GM10248 (cell line): ENCODE measurements at places on chromosomes 13 and 19.

DNA sequence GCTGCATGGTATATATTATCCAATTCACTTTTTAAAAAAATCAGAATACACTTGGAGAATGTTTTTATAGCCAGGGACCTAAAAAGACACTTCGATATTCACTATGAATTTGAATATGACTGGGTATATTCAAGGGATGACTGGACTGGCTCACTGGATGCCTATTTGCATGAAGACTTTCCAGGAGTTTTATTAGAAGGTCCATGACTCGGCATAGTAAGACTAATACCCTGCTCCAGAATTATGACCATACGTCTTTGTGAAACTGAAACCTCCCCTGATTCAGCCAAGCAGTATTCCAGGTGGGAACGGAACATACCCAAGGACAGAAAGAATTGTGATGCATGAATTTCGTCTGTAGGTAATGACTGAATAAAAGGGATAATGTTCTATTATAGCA, 3.9 kb upstream of the FAM216B start:
- DNase-seq: no peak

GRCh38 chr19:35134601-35135242, at the start of gene LGI4:
TSS of gene LGI4 (minus strand) at chr19:35135059. CDS start at chr19:35134680, 379 bp downstream.
- DNase-seq: no peak

GRCh38 chr13:41145136-41145908, 12.7 kb upstream of the KBTBD6 start:
- DNase-seq: no peak

- DNase-seq: no peak
Measured at GRCh38 chr13:95195146-95195545, 106.1 kb downstream of the ABCC4 start.

- no peak for DNase-seq
Measured at GRCh38 chr13:98280176-98280510, 103.1 kb upstream of the RNF113B start.

GRCh38 chr13:49253310-49253709, 5.6 kb downstream of the CDADC1 start:
- no peak for DNase-seq

- peak; percentile 85 for DNase-seq
Measured at GRCh38 chr19:38877781-38878574, at the start of gene RINL. TSS of gene RINL (minus strand) at chr19:38878275. CDS start at chr19:38876742, 1,533 bp downstream.

- DNase-seq: no peak
Measured at GRCh38 chr13:113022391-113022744, 53.4 kb downstream of the MCF2L start.
